Peyer's patch (tissue), 4 donors: ENCODE measurements at places on chromosomes 13 and 19.

DNA sequence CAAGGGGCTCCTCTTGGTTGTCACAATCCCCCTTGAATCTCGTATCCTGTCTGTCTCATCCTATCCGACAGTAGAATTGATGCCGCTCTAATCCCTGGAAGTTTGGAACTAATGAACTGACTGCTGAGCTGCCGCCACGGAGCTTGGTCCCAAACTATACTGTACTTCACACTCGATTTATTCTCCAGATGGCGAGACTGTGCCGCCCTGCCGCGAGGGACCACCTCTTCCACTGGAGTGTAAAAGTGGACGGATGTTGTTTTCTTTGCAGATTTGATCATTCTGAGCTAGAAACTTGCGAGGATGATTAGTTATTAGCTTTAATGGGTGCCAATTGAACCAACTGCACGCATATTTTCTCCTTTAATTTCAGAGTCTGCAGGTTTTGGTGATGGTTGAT lies 117.2 kb downstream of the ZIC5 start:
- H3K27me3 ChIP-seq = no peaks in the 10 kb centered on the region
- H3K4me3 ChIP-seq = no peak overlapping the region
- no peak overlapping the region for H3K27ac ChIP-seq
- no peak for DNase-seq

DNA sequence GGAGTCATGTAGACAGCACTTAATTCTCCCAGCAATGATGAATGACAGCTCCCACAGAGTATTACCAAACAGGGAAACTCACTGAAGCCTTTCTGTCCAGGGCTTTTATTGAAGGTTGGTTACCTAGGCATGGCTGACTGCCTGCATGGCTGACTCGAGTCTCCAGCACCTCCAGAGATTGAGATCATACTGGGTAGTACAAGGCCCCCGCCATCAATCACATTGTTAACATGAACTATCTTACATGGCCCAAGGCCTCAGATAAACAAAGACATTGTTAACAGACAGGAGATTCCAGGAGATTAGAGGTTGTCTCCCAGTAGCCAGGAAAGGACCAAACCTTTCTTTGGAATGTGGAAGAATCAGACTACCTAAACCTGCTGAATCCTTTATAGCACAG lies 128.3 kb upstream of the LSM14A start:
- no peak for DNase-seq
- H3K27ac ChIP-seq = no peak overlapping the region
- H3K27me3 ChIP-seq = no peaks in the 10 kb centered on the region
- H3K4me3 ChIP-seq = no peak overlapping the region
- no peaks in the 10 kb centered on the region for H3K4me1 ChIP-seq
- H3K36me3 ChIP-seq = no peaks in the 10 kb centered on the region

DNA sequence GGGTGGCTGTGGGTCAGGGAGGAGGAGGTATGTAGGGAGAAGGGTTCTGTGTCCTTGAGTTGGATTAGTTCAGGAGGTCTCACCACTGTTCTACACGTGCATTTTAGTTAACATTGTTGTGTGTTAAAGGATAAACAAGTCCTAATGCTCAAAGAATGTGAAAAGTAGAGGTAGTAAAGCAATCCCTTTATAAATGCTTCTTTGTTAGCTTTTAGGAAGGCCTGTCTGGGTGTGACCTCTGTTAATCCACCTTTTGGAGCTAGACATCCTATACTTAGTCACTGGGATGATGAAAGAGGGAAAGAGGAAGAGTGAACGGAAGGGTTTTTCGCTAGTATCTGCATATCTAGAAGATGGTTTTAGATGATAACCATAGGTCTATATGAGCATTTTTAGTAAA lies 42.2 kb upstream of the FLT1 start:
- no peaks in the 10 kb centered on the region for H3K4me1 ChIP-seq
- no peak for DNase-seq
- H3K4me3 ChIP-seq = no peak overlapping the region
- H3K27ac ChIP-seq = no peak overlapping the region
- H3K36me3 ChIP-seq = no peaks in the 10 kb centered on the region
- H3K27me3 ChIP-seq = peaks cover 7% of the 10 kb centered on the region

DNA sequence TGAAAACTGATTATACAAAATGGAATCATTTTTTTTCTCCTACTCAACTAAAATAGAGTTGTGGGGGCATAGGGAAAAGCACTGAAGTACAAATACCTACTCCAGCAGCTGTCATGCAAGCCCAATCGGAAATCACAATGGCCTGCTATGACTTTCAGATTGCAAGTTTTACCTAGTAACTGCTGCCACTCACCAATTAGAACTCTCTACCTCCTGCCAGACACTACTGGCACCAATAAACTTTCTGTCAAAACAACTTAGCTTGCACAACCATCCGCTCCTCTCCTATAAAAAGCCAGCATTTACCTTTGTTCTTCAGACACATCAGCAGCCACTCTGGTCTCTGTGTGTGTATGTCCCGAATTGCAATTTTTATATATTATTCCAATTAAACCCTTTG lies 9.3 kb upstream of the TRPC4 start:
- H3K27ac ChIP-seq = no peak overlapping the region
- H3K4me3 ChIP-seq = no peak overlapping the region
- no peaks in the 10 kb centered on the region for H3K36me3 ChIP-seq

- DNase-seq = no peak
- no peak overlapping the region for H3K27ac ChIP-seq
- no peak overlapping the region for H3K4me3 ChIP-seq
- no peaks in the 10 kb centered on the region for H3K4me1 ChIP-seq
- H3K36me3 ChIP-seq = no peaks in the 10 kb centered on the region
- no peaks in the 10 kb centered on the region for H3K27me3 ChIP-seq
These were observed 254.2 kb downstream of the GPC5 start for GRCh38 chr13:91652404-91653301.
